ENCODE measurements at places on chromosomes 3 and 15.
A peak's percentile ranks its signal among the peaks of the same experiment; 100 is the strongest.

- peak; percentile 13 for DNase-seq
Observed at GRCh38 chr15:60392601-60392985, 5.2 kb downstream of the ANXA2 start.

DNA sequence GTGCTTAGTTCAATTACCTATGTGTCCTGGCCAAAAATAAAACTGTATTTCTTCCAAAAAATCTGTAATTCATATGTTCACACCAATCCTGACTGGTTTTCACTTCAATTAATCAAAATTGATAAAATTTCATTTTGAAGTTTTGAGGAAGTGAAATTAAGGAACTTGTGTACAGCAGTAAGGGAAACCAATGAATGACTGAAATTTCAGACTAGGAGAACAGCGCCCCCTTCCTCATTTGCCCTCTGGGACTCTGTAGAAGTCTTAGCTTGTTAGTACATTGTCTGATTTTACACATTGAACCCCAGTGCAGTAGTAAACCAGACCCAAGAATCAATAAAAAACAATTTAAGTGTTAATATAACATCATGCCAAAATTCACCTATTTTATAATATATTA is 495.3 kb upstream of the AGTR1 start:
- no peak for DNase-seq

GRCh38 chr3:142888099-142888480 is 793 bp downstream of the PCOLCE2 start:
- DNase-seq = no peak

DNA sequence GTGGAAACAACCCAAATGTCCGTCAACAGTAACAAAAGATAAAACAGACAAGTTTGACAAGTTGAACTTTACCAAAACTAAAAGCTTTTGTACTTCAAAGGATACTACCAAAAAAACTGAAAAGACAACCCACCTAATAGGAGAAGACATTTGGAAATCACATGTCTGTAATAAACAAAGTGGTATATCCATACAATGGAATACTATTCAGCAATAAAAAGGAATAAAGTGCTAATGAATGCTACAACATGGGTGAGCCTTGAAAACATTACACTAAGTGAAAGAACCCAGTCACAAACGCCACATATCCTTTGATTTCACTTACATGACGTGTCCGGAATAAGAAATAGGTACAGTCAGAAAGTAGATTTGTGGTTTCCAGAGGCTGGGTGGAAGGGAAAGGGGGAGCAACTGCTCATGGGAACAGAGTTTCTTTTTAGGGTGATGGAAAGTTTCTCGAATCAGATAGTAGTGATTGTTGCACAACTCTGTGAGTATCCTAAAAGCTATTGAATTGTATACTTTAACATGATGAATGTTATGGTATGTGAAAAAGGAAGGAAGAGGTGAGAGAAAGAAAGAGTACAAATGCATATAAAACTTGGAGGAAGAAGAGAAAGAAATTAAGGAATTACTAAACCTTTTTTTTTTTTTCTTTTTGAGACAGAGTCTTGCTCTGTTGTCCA is 72.7 kb upstream of the ABHD2 start:
- no peak for DNase-seq

- no peak for DNase-seq
Observed at GRCh38 chr15:47407692-47408091, 309.6 kb upstream of the SEMA6D start.

GRCh38 chr15:75212200-75212858 is 10.6 kb downstream of the C15orf39 start:
- DNase-seq = no peak

DNA sequence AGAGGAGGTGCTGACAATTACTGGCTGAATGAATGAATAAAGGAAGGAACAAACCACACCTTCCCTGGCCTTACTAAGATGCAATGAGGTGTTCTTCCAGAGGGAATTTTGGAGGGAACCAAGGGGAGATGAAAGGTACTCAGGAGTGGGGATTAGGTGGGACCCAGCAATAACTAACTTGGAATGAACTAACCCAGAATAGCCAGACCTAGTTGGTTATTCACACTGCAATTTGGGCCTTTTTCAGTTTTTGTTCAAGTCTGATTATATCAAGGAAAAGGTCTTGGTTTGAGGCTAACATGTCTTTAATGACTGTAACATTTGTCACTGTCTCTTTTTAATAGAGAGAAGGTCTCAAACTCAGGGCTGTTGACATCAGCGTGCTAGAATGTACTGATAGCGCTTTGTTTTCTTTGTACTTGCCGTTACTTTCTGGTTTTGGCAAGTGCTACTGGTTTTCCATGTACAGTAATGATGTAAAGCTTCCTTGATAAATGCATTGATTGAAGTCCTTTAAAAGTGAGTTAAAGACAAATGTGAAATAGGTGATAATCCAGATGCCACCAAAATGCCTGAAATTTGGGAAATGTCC is 3.2 kb upstream of the PLXND1 start:
- DNase-seq = no peak

- DNase-seq = no peak
Observed at GRCh38 chr3:193344486-193344885, 34.1 kb downstream of the ATP13A5 start.

GRCh38 chr3:139310474-139310933 is 33.3 kb upstream of the MRPS22 start:
- no peak for DNase-seq

DNA sequence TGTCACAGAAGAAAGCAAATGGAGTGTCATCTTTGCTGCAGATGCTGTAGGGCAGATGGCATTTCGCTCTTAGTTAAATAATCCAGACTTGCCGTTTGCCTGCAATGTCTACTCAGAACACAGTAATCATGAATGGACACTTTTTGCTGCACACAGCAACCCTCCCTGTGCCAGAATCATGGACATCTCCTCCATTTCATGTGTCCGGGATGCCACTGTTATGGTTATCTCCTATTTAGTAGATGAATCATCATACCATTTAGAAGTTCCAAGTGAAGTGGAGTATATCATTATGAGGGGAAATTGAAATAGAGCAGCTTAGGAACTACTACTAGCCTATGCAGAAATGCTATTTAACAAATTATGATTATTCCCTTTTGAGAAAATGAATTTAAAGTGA is 118.5 kb downstream of the DUT start:
- no peak for DNase-seq

GRCh38 chr15:39444735-39445470 is 136.0 kb upstream of the THBS1 start:
- no peak for DNase-seq

DNA sequence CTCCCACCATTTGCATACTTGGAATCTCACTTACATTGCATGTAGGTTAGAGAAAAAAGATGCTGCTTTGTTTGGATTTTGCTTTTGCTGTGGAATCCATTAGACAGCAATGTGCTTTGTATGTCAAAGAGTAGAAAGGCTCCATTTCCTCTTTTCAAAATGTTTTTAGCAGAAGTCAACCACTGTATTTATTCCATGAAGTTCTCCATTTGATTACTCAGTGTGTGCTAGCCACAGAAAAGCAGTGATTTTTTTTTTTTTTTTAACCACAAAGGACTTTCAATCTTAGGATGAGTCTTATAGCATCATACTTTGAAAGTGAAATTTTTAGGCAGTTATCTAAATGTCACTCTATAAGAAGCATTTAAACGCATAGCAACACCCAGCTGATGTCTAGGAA is 285.0 kb upstream of the ADAMTS9 start:
- DNase-seq = no peak

- DNase-seq = no peak
Observed at GRCh38 chr15:41585127-41586047, 26.4 kb downstream of the TYRO3 start.

GRCh38 chr15:27884726-27885125 is 214.4 kb downstream of the OCA2 start:
- no peak for DNase-seq

DNA sequence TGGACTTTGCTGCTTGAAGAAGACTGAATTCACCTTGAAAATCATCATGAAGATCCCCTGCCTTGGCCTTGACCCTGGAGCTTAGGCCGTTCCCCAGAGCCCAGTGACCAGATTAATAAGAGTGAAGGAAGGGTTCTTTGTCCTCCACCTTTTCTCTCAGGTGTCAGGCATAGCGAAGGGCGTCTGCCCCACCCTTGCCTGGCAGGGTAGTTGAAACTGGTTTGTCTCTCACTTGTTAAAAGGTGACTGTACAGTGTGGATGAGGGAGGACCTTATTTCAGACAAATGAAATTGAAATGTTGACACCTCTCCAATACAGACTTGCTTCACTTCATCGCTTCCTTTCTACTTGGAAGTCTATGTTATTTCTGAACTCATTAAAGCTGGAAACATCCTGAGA is 223.7 kb upstream of the BHLHE40 start:
- no peak for DNase-seq

- no peak for DNase-seq
Observed at GRCh38 chr3:169344465-169344864, 319.0 kb downstream of the MECOM start.

- no peak for DNase-seq
Observed at GRCh38 chr15:69049976-69050375, 35.5 kb downstream of the NOX5 start.

- DNase-seq = no peak
Observed at GRCh38 chr15:74179983-74180880, 6.7 kb downstream of the ISLR start.

- DNase-seq = no peak
Observed at GRCh38 chr3:83230841-83231240, 1469.4 kb upstream of the GBE1 start.

GRCh38 chr15:63990454-63990853 is 55.8 kb downstream of the DAPK2 start:
- no peak for DNase-seq

GRCh38 chr3:64634417-64634816 is 53.4 kb downstream of the ADAMTS9 start:
- no peak for DNase-seq

DNA sequence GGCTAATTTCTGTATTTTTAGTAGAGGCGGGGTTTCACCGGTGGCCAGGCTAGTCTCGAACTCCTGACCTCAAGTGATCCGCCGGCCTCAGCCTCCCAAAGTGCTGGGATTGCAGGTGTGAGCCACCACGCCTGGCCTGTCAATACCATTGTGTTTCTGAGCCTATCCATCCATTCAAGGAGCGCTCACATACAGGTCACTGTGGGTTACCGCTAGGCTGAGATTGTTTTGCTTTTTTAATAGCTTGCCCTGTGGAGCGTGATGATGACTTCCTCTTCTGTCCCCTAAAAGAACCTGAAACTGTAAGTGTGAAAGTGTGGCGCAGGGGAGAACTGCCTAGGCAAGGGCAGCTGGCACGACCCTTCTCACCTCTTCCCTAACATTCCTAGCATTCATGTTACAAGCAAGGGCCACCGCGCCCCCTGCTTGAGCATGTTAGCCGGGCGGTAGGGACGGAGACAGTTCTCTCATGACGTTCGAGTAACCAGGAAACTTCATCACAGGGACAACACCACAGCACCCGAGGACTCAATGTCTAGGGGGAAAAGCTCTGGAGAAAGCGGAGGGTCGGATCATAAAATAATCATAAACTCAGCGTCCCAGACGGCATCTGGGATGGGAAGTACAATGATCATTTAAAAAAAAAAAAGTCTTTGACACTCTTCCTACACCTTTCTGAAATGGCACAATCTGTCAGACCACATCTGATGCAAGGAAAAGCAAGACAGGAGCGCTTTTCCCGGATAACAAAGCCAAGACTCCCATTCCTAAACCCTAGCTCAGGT is 790 bp downstream of the LAMP3 start:
- DNase-seq = no peak

- DNase-seq = no peak
Observed at GRCh38 chr3:134075846-134076245, 46.1 kb upstream of the SLCO2A1 start.

DNA sequence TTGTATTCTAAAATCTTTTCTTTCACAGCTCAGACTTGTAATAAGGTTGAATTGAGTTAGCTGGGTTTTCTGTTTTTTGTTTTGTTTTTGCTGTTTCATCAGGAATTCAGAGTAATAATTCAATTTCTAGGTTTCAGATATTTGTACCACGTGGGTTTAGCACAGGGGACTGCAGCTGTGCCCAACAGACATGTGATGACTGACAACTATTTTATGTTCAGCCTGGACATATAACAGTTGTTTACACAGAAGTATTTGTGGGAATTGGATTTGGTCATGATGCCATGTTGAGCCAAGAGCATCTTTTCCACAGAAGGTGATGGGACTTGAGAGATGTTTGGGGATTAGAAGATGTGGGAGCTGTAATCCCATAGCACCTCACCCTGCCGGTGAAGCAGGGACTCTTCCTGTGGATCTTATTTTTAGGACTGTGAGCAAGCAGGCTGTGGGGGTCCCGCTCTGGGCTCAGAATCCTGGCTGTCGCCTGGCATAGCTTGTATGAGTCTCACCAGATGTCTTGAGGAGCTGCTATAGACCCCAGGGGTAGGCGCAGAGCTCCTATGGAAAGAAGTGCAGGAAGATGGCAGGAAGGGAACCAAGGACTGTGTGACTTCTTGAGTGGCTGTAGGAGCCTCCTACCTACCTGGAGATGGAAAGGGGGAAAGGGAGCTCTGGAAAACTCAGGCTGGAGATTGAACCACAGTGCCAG is 23.7 kb downstream of the PXYLP1 start:
- no peak for DNase-seq

GRCh38 chr15:99409097-99409473 is 156.7 kb upstream of the MEF2A start:
- DNase-seq = no peak

DNA sequence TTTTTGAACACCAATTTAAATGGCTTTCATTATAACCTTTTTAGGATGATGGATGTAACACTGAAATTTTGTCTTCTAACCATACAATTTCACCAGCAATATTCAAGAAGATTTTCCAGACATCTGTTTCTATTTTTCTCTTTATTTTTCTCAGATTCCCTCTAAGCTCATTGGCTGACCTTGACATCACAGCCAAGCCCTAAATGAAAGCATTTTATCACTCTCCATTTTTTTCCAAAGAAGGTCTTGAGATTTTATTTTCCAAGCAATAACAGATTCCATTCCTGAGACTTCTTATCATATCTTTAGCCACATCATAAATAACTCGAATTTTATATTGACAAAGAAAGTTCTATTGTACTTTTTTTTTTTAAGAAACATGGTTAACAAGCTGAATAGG is 392.6 kb upstream of the THBS1 start:
- no peak for DNase-seq
